ENCODE measurements at places on chromosomes 12 and 14.

DNA sequence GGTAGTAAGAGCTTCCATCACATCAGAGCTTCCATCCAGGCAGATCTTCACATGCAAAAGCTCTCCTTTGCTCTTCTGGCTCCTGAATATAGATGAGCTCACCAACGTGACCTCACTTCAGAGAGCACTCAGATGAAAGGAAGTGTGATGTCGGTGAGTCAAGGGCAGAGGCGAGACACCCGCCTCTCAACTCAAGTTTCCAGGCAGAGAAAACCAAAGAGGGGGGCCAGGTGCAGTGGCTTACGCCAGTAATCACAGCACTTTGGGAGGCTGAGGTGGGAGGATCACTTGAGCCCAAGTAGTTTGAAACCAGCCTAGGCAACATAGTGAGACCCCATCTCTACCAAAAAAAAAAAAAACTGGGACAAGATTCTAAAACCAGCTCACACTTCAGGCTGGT, 126.9 kb downstream of the DUSP6 start:
- no peak for DNase-seq

- no peak for DNase-seq
These were observed 48.1 kb downstream of the KDM2B start for GRCh38 chr12:121532503-121533393.

DNA sequence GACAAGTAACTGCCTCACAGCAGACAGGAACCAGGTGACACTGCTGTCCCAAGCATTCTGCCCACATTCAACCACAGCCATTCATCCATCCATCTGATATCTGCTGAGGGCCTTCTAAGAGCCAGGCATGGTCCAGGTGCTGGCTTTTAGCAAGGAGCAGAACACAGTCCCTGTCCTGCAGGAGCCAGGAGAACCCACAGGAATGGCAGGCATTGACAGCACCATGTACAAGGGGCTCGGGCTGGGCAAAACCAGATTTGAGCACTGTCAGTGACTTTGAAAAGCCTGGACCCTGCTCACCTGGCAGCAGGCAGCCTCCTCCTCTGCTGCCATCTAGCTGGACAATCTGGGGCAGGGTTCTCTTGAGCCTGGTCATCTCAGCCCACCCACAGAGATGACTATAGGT, 137.0 kb downstream of the ZFP36L1 start:
- DNase-seq = no peak

GRCh38 chr12:51017452-51017851, 8.7 kb downstream of the SLC11A2 start:
- DNase-seq = no peak

DNA sequence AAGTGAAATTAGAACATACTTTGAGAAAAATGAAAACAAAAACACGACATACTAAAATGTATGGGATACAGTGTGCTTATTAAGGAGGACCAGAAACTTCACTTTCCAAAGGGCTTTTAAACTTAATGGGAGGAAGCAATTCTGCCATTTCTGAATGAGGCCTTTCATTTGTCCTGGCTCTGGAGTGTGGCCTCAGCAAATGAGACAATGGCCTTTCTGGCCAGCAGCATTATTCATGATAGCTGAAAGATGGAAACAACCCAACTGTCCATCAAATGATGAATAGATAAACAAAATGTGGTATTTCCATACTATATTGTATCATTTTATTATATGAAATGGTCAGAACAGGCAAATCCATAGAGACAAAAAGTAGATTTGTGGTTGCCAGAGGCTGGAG, 338.6 kb downstream of the CEP128 start:
- no peak for DNase-seq

GRCh38 chr12:129771238-129771637, 132.6 kb downstream of the TMEM132D start:
- no peak for DNase-seq
